Fibroblast of the conjunctiva (primary cell): ENCODE measurements at places on chromosomes 5 and 9.

DNA sequence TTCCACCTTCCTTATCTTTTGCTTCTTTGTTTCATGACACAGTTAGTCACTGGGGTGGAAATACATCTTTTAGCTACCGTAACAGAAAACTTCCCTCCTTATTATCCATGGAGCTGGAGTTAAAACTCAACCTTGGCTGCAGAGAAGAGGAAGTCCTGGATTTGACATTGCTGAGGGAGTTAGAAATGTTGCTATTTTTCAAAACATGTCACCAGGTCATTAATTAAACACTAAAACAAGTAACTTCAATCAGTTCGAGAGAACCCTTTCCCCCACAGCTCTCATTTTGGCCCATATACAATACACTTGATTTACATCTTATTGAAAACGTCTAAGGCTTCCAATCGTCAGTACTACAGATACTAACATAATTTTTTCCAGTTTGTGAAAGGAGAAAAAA, 237.9 kb upstream of the CD180 start:
- no peak for DNase-seq

DNA sequence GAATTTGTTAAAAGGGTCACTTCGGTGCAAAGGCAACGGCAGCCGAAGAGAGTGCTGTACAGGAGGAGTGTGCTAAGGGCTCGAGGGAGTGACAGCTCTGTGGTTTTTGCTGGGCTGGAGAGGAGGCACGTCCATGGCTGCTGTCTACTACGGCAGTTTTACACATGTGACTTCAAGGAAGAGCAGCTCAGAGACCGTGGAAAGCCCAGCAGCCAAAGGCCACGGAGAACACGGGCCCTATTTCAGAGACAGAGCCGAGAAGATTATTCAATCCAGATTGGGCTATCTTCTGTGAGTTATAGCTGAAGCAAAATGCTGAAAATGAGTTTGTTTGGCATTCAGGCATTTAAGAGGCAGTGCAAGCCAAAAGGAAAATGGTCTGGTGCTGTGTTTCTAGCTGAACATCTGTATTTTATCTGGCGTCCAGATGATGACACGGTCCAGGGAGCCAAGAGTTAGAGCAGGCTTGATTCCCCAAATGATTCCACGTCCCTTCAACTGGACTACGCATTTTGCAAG, 96.4 kb downstream of the RFK start:
- DNase-seq: peak; percentile 59

DNA sequence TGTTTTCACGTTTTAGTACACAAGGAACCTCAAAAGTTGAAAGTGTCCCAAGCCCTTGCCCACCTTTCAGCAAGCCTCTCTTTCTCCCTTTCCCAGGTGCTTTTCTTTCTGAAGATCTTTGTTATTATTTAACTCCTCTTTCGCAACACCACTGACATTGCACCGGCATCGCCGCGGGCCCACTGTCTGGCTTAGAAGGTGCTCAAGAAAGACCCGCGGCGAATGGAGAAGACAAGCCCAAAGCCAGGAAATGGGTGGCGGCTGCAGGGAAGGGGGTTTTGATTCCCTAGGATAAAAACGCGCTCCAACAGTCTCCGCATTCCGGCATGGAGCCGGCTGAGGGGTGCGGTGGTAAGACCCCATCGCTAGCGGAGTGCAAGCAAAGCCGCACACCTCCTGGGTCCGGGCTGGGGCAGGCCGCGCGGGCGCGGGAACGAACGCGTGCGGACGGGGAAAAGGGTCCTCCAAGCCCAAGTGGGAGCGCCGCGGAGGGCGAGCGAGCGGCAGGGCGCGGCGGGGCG, 404 bp upstream of the AFAP1L1 start:
- no peak for DNase-seq

DNA sequence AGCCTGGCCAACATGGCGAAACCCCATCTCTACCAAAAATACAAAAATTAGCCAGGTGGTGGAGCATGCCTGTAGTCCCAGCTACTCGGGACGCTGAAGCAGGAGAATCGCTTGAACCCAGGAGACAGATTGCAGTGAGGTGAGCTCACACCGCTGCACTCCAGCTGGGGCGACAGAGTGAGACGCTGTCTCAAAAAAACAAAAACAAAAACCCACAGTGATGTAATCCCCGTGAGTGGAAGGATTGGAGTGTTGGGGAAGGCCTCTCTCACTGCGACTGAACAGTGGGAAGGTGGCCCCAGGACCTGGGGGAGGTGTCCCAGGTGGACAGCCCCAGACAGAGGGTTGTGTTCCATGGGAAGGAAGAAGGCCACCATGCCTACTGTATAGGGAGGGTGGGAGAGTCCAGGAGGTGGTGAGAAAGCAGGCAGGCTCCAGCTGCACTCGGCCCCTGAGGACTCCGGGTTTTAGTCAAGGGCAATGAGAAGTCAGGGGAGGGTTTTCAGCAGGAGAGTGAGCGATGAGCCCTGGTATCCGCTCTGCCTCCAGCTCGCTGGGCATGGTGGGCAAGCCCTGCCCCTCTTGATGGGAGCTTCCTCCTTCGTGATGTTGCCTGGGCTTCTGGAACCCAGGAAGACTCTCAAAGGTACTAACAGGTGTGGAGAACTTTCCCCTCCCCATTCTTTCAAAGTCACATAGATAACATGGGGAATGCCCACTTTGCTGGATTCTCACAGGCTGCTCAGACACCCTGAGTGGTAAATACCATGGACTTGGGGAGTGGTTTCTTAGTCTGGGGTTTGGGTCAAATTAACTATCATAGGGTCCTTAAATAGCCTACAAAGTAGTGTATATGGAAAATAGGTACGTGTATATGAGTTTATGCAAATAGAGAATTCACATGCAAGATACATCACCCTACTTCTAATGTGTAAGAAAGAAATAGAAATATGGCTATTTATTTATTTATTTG, 74.7 kb downstream of the PPARGC1B start:
- DNase-seq: no peak

- peak; percentile 56 for DNase-seq
These were observed at the start of gene NOTCH1 for GRCh38 chr9:136545965-136546696. Gene NOTCH1, minus strand, starts transcription at chr9:136546048. Its CDS starts 262 bp downstream, at chr9:136545786.

DNA sequence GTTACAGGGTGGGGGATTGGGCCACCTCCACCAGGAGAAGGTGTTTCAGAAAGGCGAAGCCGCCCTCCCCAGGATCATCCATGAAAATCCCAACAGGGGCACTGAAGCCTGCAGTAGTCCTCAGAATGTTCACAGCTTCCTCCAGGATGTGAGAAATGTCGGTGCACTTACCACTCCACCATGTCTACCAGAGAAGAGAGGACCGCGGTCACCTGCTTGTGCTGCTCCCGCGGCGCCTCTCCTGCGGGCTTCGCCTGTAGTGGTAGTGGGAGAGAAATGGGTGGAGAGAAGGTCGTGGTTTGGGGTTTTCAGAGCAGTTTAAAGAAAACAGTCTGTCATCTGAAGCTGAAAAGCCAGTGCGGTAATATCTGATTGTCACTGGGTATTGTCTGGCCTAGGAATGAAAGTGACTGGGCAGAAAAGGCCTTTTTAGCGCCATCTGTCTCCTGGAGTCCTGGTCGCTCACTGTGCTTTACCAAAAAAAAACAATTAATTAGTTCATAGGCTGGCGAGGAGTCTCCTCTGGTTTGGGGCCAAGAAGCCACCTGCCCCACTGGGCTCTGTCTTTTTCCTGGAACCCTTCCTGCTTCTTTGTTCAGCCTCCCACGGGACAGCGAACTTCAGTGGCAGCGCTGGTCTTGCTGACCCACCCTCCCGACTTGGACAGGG, 23.0 kb upstream of the PPP1R26 start:
- no peak for DNase-seq

DNA sequence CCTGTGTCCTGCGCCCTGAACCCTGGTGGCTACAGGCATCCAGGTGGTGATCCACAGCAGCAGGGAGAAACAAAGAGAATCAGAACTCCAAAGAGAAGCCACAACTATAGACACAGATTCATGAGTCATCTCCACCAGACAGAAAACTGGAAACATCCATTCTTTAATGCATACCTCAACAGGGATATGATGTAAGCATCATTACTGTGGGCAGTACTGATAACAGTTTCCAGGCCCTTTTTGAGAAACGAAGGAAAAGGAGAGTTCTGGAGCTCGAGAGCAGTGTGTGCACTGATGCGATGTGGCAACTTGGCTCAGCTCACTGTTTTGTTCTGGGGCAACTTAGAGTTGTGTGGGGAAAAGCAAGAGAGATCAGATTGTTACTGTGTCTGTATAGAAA, 215.6 kb upstream of the ADAMTS16 start:
- DNase-seq: no peak

GRCh38 chr5:173065155-173065554, 9.0 kb downstream of the CREBRF start:
- DNase-seq: no peak

DNA sequence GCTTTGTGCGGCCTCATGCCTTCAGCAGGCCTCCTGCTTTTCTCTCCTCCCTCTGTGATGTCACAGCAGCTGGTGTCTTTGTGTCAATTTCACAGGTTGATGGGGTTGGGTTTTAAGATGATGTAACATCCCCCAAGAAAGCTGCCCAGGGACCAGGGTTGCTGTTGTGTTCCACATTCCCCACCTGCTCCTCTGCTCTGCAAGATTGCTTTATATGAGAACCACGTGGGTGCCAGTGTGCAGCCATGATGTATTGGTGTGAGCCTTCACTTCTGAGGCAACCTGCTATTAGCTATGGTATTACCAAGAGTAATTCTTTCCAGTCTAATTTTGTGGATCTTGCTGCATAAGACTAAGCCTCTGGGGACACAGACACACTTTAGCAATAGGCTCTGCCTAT, 213.0 kb upstream of the ADAMTS16 start:
- DNase-seq: no peak

DNA sequence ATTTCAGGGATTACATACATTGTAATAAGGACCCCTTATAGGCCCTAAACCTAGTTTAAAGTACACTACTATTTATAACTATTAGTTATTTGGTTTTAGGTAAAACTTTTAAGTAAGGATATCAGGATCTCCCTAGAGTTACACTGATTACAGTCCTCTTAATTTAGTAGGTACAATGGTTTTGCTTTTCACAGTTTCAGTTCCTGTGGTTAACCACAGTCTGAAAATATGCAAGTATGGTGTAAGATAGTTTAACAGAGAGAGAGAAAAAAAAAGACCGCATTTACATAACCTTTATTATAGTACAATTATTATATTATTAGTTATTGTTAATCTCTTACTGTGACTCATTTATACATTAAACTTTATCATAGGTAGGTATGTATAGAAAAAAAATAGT, 725.3 kb upstream of the PTPRD start:
- no peak for DNase-seq

DNA sequence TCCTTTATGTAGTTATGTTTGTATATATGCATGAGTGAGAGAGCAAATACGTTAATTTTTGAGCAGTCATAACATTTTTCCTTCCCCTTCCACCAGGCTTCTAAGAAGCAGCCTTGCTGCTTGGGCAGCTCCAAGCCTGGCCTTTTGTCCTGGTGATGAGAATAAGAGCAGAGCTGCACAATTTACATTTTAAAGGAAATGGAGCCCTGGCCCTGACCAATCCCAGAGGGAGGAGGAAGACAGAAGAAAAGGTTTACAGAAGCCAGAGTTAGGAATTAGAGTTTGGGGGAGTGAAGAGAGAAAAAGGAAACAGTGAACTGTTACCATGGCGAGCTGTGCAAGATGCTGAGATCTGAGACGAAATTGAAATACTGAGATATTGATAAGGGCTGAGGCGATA, 25.3 kb upstream of the EFNA5 start:
- no peak for DNase-seq

GRCh38 chr9:4422495-4422894, 67.8 kb upstream of the SLC1A1 start:
- DNase-seq: no peak

DNA sequence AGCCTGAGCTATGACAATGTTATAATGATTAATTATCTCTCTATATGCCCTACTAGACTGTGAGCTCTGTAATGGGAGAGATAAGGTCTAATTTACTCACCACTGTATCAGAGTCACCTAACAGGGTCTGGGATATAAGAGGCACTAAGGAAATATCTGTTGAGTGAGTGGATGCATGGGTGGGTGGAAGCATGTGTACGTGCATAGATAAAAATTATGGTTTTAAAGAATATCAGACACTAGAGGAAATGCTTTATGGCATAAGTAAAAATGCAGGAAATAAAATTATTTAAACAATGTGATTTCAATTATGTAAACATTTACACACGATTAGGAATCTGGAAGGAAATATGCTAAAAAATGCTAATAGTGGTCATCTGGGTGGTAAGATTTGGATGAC, 137.8 kb downstream of the SPOCK1 start:
- no peak for DNase-seq

GRCh38 chr9:40907657-40908624, 220.5 kb downstream of the FOXD4L6 start:
- no peak for DNase-seq

- DNase-seq: no peak
These were observed 35.5 kb upstream of the ZNF366 start for GRCh38 chr5:72542695-72543094.

DNA sequence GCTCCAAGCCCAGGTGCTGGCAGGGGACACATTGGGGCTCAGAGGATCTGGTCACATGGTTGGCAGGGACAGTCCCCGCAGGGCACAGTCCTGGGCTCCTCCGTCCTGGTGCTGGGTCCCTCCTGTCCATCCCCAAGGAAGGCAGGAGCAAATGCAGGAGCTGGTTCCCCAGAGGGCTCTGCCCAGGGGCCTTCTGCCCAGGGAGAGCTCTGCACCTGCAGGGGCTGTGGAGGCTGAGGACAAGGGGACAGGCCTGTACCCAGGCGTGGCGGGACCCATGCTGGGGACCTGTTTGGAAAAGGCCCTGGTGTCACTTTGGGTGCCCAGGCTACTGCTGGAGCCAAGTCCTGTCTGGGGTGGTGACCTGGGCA, 7.2 kb downstream of the SPATA31E1 start:
- DNase-seq: no peak

DNA sequence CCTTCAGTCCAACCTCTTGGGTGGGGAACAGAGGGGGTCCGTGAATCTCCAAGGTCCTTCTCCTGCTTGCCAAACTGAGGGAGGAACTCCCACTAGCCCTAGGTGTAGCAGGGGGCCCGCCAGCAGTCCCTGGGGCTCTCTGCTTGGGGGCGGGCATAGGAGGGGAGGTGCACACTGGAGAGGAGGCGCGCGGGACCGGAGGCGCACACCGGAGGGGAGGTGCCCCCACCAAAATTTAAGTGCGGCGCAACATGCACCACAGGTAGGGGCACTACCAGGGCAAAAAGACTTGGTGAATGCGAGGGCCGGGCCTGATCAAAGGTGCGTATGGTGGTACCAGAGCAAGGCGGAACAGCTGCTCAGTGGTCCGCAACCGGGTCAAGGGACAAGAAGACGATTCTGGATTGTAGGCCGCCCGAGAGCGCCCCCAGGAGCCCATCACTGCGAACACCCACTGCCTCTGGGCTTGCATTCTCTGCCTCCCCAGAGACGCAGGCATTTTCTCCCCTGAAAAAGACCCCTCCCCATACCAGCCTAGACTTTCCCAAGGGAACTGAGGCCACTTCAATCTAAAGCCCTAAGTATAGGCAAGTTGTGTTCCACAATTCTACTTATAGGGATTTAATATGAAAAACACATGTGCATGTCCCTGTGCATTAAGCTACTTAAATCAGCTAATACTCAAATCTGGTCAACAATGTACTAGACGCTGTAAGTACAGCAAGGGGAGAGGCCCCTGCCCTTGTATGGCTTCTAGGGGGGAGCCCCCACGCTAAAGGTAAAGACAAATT, 50.6 kb downstream of the TGFBI start:
- no peak for DNase-seq
